ENCODE measurements at places on chromosomes 3 and 15. TPM values are rescaled to one million over a fixed set of nuclear protein-coding genes. Genes with fewer than 3 reads are reported as not detected.

Gene FGF12
- total RNA-seq, result 3.6 TPM

Gene C3orf85
- total RNA-seq, result not detected

Gene CEMIP
- 12.4 TPM for total RNA-seq

Gene C3orf22
- total RNA-seq, result not detected

Gene CASR
- 0.16 TPM for total RNA-seq

Data from left lung (tissue), 14 donors.